ENCODE measurements at places on chromosomes 6 and 20.

GRCh38 chr6:159007510-159007909, 7.5 kb upstream of the RSPH3 start:
- no peak for DNase-seq

DNA sequence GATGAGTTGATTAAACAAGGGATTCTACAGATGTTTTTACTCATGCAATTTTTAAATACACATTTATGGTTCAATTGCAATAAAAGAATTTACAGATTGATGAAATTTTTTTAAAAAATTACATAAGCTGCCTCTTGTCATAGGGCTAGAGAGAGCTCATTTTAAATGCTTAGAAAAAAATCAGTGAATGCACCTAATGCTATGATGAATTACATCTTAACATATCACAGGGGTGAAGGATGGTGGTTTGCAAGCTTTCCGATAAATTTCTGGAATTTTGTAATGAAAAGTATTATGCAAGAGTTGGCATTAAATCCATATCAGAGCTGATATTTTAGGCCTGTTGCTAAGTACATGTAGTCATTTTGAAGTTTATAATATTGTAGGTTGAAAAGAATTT, 29.6 kb downstream of the DSE start:
- DNase-seq, result no peak

- DNase-seq, result no peak
Measured at GRCh38 chr6:2209226-2209809, 36.1 kb downstream of the GMDS start.

GRCh38 chr6:164206807-164207423, 792.4 kb downstream of the QKI start:
- DNase-seq, result no peak

GRCh38 chr6:89161326-89162046, 15.6 kb downstream of the PM20D2 start:
- peak; percentile 19 for DNase-seq

DNA sequence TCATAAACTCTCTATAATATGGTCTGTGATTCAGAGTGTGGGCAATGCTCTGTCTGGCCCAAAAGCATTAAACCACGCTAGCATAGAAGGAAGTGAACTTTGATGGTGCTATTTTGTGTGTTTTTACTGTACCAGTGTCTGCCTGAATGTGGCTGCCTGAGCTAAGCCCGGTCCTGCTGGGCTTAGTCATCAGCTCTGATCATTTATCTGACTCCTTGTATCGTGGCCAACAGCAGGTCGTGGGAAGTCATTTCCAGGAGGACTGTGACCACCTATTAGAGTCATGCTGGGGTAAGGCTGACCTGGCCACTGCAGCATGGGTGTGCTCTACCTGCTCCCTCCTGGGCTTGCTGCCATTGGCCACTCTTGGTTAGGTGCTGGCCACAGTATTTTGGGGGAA, 239.1 kb upstream of the CEP162 start:
- DNase-seq, result no peak

DNA sequence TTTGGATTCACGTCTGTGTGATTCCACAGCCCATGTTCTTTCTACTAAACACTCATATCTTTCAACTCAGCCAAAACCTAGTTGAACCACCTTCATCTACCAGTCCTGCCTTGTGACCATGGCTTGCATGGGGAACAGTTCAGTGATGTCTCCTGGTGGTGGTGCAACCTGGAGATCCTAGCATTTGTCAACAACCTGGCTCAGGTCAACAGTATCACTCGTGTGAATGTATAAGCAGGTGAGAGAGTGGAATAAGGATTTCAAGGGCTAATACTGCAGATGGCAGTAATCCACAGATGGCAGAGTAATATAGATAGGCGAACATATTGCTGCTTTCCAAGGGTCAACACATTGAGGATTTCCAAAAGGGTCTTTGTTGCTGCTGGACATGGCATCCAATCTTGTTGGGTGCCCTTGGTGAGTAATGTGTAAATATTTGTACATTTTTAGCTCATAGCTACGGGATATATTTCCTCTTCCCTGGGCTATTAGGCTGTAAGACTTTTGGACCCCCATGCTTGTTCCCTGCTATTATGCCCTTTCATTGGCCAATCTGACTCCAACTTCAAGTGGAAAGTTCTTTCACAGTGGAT, 13.4 kb downstream of the PBOV1 start:
- no peak for DNase-seq

DNA sequence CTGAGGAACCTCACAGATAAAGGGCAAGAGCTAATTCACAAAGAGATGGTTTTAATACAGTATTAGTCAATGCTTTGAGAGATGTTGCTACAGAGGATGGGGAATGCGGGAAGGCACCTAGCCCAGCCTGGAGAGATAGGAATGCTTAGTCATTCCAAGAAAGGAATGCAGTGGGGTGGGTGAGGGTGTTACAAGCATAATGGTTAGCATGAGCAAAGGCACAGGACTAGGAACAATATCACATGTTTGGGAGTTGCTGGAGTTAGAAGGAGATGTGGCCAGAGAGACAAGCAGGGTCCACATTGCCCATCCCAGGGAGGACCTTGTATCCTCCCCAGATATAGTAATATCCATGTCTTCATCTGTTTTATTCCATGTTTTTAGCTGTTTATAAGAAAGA, 107.0 kb upstream of the OGFRL1 start:
- DNase-seq, result no peak

GRCh38 chr20:36145877-36146707, 8.4 kb upstream of the EPB41L1 start:
- peak; percentile 32 for DNase-seq

DNA sequence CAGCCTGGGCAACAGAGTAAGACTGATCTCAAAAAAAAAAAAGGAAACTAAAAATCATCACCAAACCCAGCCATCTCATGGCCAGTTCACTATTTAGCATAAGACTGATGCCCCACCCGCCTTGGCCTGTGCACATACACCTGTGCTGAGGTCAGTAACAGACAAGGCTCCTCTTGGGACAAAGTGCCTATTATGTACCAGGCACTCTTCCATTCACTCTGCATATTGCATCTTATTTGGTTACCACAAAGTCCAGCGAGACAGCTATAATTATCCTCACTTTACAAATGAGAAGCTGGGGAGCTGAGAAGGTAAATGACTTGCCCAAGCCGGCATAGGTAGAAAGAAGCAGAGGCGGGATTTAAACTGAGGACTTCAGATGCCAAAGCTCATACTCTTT, 3.8 kb downstream of the PTPRT start:
- DNase-seq, result no peak

DNA sequence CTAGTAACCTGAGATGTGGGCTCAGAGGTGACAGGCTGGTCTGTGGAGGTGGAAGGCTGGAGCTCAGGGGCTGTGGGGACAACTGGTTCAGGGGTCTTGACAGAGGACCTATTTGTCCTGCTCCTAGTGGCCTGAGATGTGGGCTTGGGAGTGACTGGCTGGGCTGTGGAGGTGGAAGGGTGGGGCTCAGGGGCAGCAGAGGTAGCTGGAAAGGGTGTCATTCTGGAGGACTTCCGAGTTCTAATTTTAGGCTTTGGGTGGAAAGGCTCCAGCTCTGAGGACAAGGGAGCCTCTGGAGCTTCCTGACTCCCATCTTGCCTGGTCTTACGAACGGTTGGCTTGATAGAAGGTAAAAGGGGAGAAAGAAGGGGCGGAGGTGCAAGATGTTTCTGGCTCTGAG, 11.5 kb downstream of the MDC1 start:
- DNase-seq, result no peak

GRCh38 chr6:24680582-24680981, 13.7 kb downstream of the ACOT13 start:
- no peak for DNase-seq

GRCh38 chr6:109841869-109842268, 136.2 kb upstream of the GPR6 start:
- DNase-seq, result no peak

DNA sequence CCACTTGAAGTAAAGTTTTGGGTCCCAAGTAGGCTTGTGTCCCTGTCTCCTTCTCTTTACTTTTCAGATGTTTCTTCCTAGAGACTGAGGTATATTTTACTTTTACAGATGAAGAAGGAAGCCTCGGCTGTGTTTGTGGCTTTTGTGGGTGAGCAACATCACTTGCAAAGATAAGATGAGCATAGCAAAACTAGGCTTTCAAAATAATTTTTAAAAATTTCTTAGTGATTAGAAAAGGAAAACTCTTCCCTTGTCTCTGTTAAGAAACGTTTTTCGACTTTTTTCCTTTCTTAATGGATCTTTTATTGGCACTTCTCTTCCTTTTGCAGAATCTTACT, 7.6 kb downstream of the PTPN1 start:
- DNase-seq, result no peak

- DNase-seq, result no peak
Measured at GRCh38 chr6:156727715-156728385, 49.3 kb upstream of the ARID1B start.

DNA sequence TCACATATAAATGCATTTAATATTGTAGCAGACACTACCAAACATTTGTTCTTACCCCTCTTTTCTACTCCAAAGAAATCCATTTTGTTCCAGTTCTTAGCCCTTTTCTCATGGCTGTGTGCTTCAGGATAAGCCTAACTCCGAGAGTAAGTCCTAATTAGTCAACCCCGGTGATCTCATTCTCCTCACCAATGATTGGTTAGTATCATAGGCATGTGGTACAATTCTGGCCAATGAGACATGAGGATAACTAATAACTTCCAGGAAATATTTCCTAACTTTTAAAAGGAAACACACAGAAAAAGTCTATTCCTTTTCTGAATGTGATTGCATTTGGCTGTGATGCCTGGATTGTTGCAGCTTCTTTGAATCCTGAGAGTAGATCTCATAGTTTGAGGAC, 116.0 kb downstream of the GPR63 start:
- DNase-seq, result no peak

GRCh38 chr6:21914121-21914973, 320.8 kb downstream of the SOX4 start:
- DNase-seq, result peak; percentile 27

GRCh38 chr6:431986-432385, 40.4 kb downstream of the IRF4 start:
- DNase-seq, result no peak

- peak; percentile 67 for DNase-seq
Measured at GRCh38 chr6:21593927-21594415, 420 bp downstream of the SOX4 start.

GRCh38 chr20:60502881-60503280, 544.7 kb downstream of the CDH26 start:
- no peak for DNase-seq

GRCh38 chr6:86448398-86448797, 488.9 kb upstream of the HTR1E start:
- no peak for DNase-seq

DNA sequence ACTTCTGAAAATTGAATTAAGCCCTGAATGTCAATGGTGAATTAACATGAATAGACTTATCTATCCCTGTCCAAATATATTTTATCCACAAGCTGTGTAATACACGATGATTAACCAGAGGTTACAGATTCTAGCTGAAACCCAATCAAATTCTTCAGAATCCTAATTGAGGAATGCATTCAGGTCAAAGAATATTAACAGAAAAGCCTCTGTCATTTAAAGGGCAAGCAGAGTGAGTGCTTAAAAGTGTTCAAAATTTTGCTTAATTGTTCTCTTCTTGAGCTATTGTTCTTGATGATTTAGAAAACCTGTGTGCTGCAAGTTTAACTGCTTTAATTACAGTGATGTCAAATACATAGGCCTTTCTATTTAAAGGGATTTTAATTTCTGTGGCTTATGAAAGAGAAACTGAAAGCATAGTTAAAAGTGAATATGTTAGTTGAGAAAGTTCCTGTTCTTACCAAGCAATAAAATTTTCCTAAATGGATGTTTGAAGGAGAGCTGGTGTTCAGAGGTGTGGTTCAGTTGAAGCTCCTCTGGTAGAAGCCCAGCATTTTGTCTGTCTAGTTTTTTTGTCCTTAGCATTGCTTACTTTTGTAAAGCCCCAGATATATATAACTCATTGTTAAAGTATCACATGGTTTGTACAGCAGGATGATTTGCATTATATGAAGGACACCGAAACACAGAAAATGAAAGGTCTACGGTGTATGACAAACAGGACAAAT, 466.3 kb upstream of the PLCB4 start:
- no peak for DNase-seq

GRCh38 chr6:121365536-121366521, 31.5 kb upstream of the TBC1D32 start:
- no peak for DNase-seq

- DNase-seq, result no peak
Measured at GRCh38 chr20:17493173-17493572, 38.0 kb downstream of the BFSP1 start.

GRCh38 chr6:41519745-41520699, 26.2 kb upstream of the FOXP4 start:
- no peak for DNase-seq

DNA sequence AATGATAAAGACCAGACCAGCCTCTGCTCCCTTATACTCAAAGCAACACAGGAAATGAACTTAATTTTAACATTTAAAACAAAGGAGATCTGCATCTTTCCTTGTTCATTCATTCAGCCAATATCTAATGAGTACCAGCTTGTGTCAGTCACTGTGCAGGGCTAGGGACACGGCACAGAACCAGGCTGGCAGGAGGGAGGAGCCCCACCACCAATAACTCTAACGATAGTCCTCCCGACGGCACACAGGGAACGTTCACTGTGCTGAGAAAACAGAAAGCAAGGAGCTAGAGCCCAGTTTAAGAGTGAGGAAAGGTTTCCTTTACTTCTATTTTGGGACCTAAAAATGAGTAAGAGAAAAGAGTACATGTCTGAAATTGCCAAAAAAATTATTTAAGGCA, 9.9 kb downstream of the ETV7 start:
- DNase-seq, result no peak

DNA sequence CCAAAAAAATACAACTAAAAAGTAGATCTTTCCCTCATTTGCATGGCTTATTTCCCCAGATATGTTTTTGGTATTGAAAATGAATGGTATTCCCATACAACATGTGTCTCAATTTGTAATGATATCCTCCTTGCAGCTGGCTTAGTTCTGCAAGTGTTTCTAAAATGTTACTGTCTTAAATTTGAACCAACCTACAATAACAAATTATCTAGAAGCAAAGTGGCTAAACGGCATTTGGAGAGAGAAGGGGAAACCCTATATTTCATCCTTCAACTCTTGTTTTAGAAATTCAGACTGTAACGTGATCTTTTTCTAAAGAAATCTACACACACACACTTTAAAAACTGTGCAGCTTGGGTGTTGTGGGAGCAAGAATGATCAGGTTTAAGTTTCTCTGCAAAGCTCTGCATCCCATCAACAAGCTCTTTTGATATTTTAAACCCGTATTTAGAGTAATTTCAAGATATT, 153.0 kb downstream of the SOBP start:
- DNase-seq, result no peak

- DNase-seq, result no peak
Measured at GRCh38 chr6:80434691-80435350, 328.4 kb downstream of the BCKDHB start.

Measured in right hindlimb (tissue), 1 donor.